ENCODE measurements at places on chromosomes 4 and X. TPM values are rescaled to one million over a fixed set of nuclear protein-coding genes. Genes with fewer than 3 reads are reported as not detected.

SH2D1A gene
- not detected for total RNA-seq

DNA sequence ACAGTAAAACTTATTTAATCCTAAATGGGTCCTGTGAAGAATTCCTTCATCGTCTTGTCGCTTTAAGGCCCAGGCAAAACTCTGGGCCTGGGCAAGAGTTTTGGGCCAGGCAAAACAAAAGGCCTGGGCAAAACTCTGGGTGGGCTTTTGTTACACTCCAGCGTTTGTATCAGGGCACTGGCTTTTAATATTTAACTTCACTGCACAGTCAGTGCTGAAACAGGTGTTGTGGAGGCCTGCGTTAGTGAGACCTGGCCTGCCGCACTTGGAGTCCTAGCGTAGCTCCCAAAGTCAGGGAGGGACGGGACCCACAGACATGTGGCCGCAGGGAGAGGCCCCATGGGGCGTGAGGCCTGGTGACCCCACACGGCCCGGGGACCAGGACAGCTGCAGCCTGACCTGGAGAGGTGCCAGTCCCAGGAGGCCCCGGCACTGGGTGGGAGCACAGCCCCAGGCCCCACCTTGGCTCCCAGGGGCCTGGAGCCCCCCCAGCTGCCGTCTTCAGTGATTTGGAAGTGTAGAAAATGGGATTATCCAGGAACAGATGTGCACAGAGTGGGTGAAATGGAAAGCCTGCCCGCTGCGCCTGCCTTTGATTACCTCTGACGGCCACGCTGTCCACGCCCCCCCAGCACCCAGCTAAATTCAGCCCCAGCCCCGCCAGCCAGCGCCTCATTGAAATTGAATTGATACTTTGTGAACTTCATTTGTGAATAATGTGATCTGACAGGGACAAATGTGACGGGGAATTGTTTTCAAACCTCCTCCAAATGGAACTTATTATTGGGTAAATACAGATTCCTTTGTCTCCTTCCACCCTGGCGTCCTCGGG is 132.9 kb upstream of the NKX1-1 start:
- DNase-seq = no peak

- DNase-seq = no peak
These were observed 95.8 kb upstream of the TENM3 start for GRCh38 chr4:182147391-182147790.

DNA sequence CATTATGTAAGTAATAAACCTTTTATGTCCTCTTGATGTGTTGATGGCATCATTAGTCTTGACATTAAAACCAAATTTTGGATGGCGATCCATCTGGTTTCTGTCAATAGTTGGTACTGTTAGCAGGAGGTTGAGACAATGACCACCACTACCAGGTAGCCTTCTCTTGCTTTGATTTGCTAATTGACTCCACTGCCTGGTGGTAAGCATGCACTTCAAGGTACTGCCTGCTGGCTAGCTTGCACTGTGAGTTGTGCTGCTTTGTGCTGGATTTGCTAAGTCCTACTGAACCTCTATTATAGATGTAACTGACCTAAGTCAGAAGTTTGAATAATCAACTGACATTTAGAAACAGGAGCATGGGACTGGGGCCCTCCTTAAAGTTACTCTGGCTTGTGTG is 46.3 kb downstream of the ATP1B4 start:
- no peak for DNase-seq

DNA sequence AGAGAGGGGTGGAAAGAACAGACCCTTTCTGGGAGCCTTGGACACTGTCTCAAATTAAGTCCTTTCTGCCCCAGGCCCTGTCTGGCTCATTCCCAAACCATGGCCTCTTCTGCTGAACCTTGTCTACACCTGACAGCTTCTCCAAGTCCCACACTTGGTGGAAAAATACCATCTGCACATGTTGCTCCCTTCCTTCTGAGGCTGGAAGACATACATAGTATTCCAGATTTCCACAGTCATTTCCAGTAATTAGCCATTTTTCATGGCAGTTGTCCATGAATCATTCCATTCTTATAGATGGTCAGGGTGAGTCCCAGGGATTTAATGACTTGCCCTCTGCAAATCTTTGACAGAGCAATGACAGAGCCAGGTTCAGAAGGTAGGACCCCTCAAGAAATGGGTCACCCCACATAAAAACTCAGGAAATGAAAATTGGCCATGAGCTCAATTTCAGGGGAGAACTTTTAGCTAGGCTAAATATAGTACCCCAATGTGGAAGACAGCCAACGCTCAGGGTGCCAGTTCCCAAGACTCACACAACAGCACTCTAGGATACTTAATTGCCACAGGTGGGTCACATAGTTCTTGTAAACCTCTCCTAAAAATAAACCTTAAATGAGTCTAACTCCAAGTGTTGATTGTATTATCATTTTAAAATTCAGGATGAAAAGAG is 16.2 kb upstream of the DAPP1 start:
- no peak for DNase-seq

All from GM23248 (cell line).